ENCODE measurements at places on chromosomes 12 and 14.
A peak's percentile ranks its signal among the peaks of the same experiment; 100 is the strongest.

DNA sequence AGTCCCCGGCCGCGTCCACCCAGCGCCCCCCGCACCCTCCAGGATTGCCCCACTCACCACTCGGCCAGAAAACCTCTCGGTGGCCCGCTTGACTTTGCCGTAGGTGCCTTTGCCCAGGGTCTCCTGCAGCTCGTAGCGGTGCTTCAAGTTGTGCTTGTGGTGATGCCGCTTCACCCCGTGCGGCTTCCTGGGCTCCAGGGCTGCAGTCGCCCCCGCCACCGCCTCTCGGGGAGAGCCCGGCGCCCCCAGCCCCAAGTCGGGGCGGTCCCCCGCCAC lies 459 bp downstream of the NUAK1 start:
- peak; percentile 44 for DNase-seq

GRCh38 chr12:27463511-27464219 lies 17.1 kb downstream of the SMCO2 start:
- DNase-seq = no peak

- no peak for DNase-seq
Measured at GRCh38 chr12:22051114-22051698, 5.2 kb downstream of the CMAS start.

GRCh38 chr12:38898001-38898684 lies 7.2 kb downstream of the CPNE8 start:
- DNase-seq = no peak

DNA sequence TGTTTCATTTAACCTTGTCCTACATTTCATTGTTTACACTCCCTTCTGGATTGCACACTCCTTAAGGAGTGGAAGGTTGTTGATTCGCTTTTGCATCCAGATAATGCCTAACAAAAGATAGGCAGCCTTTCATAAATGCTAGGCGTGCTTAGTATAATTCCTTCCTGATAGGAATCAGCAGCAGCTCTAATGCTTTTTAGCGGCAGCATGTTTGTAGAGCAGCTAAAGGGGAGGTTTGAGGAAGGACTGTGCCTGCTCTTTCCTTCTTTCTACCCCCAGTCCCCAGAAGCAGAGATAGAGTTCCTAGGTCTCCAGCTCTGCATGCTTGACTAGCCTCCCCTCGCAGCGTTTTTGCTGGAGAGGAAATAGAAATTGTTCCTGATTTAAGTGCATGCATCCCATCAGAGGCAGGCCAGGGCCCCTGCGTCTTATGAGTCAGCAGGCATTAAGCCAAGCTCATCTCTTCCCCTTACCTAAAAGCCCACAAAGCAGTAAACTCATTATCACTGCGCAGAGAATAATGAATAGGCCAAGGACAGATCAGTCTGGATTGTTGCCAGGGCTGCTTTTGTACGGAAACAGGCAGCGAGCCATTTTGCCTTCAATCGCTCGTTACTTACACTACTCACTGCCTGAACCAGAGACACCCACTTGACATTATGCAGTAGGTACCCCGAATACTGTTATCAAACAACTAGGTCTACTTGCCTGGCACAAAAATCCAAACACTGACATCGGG lies 14.0 kb upstream of the TBPL2 start:
- peak; percentile 99 for DNase-seq

GRCh38 chr14:85444635-85445034 lies 85.3 kb upstream of the FLRT2 start:
- DNase-seq = peak; percentile 85

DNA sequence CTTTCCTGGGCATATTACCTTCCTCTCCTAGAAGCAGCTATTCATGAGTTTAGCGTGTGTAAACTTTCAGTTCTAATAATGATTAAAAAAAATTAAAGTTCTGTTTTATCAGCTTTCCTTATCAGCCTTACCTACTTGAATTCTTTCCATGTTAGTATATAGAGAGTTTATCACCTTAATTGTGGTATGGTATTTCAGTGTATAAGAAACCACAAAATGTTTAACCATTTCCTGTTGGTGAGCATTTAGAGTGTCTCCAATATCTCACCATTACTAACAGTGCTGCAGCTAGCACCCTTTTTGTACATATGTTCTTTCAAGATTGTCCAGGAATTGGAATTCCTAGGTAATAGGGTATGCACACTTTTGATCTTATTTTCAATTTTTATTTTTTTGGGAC lies 89.5 kb downstream of the FBXO33 start:
- DNase-seq = no peak

DNA sequence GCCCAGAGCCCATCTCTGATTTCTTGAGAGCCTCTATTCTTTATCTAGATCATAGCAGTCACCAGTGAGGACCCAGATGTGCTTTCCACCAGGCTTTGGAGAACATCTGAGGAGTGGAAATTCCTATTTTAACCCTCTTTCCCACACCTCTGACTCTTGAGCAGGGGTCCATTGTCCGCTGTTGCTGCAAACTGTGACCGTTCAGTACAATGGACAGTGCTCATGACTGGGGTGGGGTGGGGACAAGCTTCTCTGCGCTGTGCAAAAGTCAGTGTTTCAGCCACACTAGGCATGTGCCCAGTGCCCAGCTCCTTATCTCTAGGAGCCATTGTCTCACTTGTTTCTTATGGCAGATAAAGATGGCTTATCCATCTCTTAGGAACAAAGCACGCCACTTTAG lies 16.9 kb upstream of the KRT7 start:
- no peak for DNase-seq

- no peak for DNase-seq
Measured at GRCh38 chr12:51001799-51002198, 24.4 kb downstream of the SLC11A2 start.

DNA sequence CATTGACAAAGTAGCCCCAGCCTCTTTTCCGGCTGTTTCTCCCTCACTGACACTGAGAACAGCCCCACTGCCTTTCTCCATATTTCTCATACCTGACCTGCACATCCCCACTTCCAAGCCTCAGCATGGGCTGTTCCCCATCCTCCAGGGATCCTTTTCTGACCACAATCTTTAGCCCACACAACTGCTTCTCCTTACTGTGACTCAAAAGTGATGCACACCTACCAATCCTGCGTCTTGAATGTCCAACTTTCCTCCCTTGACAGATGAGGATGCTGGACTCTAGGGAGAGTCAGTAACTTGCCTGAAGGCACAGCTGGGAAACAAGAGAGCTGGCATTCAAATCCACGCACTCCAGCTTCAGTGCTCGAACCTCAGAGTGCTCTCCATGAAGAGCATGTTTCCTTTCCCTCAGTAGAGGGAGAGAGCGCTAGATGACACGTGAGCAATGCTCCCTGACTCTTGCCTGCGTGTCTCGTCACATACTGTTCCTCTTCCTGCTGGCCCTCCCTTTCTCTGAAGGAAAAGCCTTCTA lies 75.6 kb downstream of the NTF3 start:
- DNase-seq = no peak

GRCh38 chr14:35332517-35333263 lies 40.5 kb downstream of the PSMA6 start:
- no peak for DNase-seq

- no peak for DNase-seq
Measured at GRCh38 chr12:32536000-32536345, 136.6 kb downstream of the FGD4 start.

- DNase-seq = no peak
Measured at GRCh38 chr12:123580772-123581171, 3.6 kb upstream of the TMED2 start.

DNA sequence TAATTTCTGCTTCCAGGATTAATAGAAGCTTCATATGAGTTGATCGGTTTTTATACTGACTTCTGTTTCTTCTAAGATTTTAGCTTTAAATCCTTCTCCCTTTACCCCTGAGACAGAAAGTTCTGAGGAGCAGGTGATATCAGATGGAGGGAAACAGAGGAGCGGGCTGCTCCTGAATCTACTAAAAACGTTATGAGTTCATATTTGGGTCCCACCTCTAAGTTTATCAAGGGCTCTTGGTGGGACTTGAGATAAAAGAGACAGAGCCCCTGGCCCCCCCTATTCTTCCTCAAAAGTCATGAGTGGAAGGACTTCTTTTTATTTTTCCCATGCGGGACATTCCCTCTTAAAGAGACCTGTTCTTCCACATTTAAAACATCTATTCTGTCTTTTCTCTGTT lies 23.8 kb downstream of the CLEC2A start:
- no peak for DNase-seq

GRCh38 chr12:135138-135537 lies 68.6 kb downstream of the IQSEC3 start:
- no peak for DNase-seq

GRCh38 chr14:69605738-69606137 lies 5.7 kb upstream of the SUSD6 start:
- no peak for DNase-seq

- no peak for DNase-seq
Measured at GRCh38 chr12:65765436-65765813, 58.9 kb upstream of the HMGA2 start.

DNA sequence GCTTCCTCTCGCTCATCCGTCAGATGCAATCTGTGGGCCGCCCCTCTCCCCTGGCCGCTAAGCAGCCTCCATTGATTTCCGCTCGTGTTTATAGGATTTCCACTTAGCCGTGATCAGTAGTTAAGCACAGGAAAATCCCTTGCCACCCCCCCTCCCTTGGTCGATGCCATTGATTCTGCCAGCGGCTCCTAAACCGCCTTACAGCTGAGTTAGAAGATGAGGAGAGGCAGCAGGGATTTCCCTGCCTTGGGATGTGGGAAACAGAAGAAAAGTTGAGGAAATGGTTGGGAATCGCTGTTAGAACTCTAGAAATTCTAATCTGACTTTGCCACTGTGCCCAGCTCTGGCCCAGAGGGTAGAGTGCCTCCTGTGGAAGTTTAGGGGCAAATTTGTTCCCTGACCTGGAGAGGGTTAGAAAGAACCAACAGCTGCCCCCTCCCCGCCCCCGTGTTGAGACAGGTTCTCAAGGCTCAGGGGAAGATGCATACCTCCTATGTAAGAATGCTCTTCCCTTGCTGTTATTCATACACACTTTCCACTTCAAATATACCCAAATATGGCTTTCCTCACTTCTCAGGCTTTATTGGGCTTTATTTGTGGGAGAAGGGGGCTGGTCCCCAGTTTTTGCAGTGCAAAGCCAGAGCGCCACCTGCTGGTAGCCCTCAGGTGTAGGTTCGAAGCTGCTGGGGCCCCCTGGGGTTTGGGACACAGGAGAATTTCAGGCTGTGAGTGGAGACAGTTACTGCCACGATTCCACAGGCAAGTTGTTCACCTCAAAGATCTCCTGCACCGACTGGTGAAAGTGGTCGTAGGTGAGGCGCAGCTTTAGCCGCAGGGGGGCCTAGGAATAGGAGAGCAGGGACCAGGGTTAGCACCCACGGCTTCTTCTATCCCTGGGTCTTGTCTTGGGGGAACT lies 3.2 kb downstream of the THTPA start:
- DNase-seq = peak; percentile 60

DNA sequence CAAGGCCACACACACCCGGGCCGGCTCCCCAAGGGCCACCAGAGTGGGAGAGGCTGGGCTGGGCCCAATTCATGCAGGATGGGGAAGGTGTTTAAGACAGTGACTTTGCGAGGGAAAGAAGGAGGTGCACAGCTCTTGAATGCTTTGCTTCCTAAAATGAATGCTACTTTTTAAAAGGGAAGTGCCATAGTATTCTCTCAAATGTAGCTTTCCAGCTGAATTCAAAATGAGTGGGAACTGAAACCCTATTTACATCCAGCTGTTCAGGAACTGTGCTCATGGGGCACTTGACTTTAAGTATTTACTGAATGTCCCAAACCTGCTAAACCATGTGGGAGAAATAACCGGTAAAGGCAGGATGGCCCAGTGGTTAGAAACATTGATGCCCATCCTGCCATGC lies 7.6 kb downstream of the ITPK1 start:
- no peak for DNase-seq

- DNase-seq = no peak
Measured at GRCh38 chr14:50943943-50944646, at the start of gene PYGL. PYGL (minus strand) TSS chr14:50944483; CDS start chr14:50944403, 80 bp downstream.

DNA sequence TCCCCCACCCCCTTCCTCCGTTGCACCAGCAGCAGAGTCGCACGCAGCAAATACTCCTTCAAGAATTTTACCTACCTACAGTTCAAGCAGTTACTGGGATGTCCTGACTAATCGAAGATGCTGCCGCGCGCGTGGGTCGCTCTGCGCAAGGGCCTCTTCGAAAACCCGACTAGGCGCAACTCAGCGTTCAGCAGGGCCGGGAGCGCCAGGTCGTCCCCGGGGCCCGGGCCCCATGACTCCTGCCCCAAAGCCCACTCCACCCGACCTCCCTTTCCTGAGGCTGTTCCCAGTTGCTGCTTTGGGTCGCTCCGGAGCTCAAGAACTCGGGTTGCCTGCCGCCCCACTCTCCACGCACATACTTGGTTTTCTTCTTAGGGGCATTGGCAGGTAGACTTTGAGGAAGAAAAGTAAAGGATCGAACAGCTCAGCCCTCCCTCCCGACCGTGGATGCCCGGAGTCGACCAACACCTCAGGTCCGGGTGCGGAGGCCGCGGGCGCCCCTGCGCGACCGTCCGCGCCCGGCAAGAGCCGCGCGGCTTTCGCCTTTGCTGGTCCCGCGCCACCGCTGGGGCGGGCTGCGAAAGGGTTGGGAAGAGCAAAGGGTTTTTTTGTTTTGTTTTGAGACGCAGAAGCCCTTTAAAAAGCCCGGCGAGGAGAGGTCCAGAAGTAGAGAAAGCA lies 1.9 kb downstream of the BMP4 start:
- peak; percentile 6 for DNase-seq

- DNase-seq = no peak
Measured at GRCh38 chr12:132620899-132621656, 2.5 kb downstream of the P2RX2 start.

DNA sequence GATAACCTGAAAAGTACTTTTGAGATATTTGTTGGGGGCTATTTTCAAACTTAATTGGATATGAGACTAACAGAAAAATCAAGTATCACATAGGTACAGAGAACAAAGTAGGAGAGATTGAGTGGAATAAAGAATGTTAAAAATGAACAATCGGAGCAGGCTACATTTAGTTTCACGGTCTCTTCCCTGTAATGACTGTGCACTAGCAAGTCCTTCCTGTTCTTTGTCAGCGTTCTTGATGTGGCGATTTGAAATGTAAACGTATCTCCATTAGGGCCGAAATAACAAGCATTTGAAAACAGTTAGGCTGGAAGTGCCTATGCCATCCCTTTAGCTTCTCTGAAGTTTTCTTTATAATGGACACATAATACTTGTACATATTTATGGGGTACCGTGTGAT lies 31.0 kb downstream of the SLC25A29 start:
- no peak for DNase-seq

DNA sequence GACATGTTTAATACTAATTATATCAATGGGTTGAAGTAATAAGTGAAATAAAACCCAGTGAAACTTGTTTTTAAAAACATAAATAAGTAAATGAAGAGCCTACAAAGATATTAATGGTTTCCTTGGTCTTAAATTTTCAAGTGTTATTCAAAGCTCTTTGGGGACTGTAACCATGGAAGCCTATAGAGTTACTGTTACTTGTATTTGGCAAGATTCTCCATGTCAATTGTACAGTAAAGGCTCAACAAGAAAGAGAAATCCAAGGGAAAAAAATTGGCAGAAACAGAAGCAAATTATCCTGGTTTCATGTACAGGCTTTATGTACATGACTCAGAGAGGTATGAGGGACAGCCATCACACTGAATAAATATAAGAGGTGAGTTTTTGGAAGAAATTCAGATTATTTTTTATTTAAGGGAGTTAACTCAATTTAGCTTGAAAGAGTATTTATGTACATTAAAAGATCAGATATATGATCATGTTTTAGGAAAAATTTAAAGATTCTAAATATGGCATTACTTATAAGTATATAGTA lies 151.1 kb upstream of the HMGA2 start:
- DNase-seq = no peak

Measured in NCI-H1105 treated with DMSO at 0.1 percent for 48 hours (cell line).